Right atrium auricular region (tissue), 2 donors: ENCODE measurements at places on chromosomes 7 and 10. TPM values are rescaled to one million over a fixed set of nuclear protein-coding genes. Genes with fewer than 3 reads are reported as not detected.

The PDE1C gene
- total RNA-seq, result 47.8 TPM

The STK32C gene
- total RNA-seq, result 3.7 TPM

The AKR1C1 gene
- 174 TPM for total RNA-seq

The SLC26A4 gene
- total RNA-seq, result 0.30 TPM

The OR2F1 gene
- total RNA-seq, result not detected

The DNAH11 gene
- 3.5 TPM for total RNA-seq

The CPA2 gene
- total RNA-seq, result not detected

The ADAM12 gene
- total RNA-seq, result 1.2 TPM

The TMEM254 gene
- total RNA-seq, result 3.4 TPM

The KNDC1 gene
- total RNA-seq, result 0.59 TPM

The SCART1 gene
- total RNA-seq, result 0.22 TPM

The MGMT gene
- 18.2 TPM for total RNA-seq

The RELN gene
- 6.9 TPM for total RNA-seq

The CLDN4 gene
- total RNA-seq, result 0.41 TPM

The HGF gene
- total RNA-seq, result 2.1 TPM

The SAMD9L gene
- total RNA-seq, result 5.7 TPM

The C10orf67 gene
- 0.44 TPM for total RNA-seq

The PLXDC2 gene
- 24.0 TPM for total RNA-seq
